Kidney capillary endothelial cell (primary cell): ENCODE measurements at places on chromosomes 5 and 9.

DNA sequence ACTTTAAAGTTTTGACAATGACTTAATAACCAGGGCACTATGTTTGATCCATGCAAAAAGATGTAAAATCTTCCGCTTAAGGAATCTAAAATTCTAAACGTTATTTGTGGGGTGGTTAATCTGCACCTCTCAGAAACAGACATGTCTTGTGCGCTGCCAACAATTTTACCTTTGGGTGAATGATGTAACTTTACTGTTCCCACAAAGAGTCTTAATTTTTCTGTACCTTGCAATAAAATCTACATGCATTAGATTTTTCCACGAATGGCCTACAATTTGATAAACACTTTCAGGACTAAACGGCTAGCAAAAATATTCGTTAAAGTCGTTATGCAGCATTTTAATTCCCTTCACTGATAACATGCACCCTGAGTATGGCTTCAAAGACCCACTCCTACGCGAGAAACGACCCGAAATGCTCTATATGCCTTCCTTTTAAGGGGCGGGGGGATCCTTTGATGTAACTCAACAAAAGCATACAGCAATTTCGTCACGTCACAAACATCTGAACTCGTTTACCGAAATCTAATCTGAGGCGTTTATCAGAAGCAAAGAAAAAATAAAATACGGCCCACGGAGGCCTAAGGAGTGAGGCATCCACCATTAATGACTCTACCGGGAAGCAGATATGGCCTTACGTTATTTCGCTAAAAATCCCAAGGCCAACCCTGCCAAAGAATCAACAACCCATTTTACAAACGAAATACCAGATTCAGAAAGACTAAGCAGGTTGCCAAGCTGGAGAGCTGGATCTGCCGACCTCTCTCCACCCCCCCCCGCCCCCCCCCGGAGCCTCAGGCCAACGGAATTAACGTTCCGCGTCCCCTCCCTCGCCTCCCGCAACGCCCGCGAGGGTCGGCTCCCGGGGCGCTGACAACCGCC, 621 bp downstream of the AK6 start:
- DNase-seq: peak; percentile 30

DNA sequence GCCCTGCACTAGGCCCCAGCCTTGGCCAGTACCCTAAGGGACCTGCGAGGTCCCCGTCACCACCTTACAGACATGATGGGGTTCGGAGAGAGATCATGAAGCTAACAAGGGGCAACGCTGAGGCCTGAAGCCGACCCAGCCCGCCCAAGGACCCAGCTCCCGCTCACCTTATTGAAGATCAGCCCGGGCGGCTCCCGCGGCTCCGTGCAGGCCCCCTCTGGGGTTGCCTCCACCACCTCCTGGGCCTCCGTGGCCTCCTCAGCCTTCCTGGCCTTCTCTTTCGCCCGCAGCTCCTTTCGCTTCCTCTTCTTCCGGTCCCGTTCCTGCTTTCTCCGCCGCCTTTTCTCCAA, 3.6 kb downstream of the SURF6 start:
- DNase-seq: no peak

DNA sequence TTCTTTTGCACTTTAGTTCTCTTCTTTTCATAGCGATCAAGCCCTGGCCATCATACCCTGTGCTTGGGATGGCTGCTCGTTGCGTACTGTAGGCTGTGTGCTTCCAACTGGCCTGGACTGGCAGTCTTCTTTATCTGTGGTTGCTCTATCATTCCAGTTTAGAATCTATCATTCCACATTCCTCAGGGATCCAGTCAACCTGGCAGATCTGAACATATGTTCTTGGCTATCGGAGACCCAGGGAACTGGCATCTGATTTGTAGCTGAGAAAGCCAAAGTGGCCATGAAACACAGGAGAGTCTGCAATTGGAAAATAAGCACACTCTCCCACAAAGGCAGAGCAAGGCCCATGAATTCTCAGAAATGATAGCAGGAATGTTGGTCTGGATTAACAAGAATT, 22.6 kb upstream of the SLC46A2 start:
- DNase-seq: no peak

- DNase-seq: no peak
Measured at GRCh38 chr5:78062645-78063044, 231.9 kb downstream of the AP3B1 start.

DNA sequence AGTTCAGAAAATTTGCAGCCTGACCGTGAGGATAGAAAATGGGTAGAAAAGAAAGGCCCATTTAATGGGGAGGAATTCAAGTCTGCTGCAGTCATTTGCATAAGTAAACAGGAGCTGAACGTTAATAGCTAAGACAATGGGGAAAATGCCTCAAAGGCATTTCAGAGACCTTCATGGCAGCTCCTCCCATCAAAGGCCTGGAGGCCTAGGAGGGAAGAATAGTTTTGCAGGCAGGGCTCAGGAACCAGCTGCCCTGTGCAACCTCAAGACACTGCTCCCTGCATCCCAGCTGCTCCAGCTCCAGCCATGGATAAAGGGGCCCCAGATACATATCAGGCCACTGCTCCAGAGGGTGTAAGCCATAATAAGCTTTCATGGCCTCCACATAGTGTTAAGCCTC, 32.2 kb upstream of the CDH18 start:
- no peak for DNase-seq

GRCh38 chr9:133839822-133840329, 101.7 kb upstream of the SARDH start:
- DNase-seq: peak; percentile 46

- no peak for DNase-seq
Measured at GRCh38 chr5:53035868-53036381, 46.8 kb downstream of the ITGA2 start.

- DNase-seq: peak; percentile 33
Measured at GRCh38 chr5:10590226-10590999, 26.5 kb downstream of the ANKRD33B start.

- no peak for DNase-seq
Measured at GRCh38 chr5:97412959-97413358, 229.9 kb upstream of the RIOK2 start.

DNA sequence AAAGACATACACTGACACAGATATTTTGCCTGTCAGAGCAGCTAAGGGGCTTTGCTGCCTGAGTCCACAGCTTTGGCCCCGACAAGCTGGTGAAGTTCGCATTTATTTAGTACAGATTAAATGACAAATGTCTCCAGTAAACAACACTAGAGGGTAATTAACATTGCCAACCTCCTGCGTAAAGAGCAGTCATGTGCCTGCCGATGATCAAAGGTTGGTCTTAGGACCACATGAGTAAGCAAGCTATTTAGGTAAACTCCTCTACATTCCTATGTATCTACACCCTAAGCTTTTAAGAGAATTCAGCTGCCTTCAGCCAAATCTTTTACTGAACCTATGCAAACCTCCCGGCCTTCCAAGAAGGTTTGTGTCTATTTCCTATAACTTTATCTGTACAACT, 73.0 kb upstream of the PJA2 start:
- DNase-seq: no peak

GRCh38 chr5:95935553-95936100, 26.0 kb downstream of the ELL2 start:
- no peak for DNase-seq

- DNase-seq: no peak
Measured at GRCh38 chr9:69617006-69617405, 55.2 kb downstream of the APBA1 start.

GRCh38 chr5:60546207-60546606, 153.8 kb downstream of the DEPDC1B start:
- DNase-seq: no peak

DNA sequence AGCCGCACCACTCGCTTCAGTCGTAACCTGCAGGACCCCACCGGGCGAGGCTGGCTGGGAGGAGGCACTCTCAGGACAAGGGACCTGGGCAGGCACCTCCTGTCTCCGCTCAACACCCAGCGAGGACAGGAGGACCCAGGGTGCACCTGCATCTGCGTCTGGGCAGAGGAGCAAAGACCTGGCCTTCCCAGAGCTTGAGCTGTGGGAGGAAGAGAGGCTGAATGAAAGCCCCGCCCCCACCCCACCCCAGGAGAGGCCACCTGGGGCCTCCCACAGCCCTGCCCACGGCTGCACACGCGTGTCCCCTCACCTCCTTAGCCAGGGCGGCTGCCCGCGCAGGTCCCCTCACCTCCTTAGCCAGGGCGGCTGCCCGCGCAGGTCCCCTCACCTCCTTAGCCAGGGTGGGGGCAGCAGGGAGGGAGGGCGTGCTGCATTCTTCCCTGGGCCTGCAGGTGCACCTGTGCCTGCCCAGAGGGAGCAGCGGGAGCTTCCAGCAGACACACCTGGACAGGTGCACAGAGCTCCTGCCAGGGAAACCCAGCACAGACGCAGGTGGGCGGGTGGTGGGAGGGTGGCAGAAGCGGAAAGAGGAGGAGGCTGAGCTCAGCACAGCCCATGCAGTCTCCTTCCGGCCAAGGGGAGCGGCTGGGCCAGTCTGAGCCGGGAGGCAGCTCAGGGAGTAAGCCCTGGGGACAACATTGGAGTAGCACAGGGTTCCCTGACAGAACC, 18.5 kb upstream of the SLC12A7 start:
- DNase-seq: no peak

DNA sequence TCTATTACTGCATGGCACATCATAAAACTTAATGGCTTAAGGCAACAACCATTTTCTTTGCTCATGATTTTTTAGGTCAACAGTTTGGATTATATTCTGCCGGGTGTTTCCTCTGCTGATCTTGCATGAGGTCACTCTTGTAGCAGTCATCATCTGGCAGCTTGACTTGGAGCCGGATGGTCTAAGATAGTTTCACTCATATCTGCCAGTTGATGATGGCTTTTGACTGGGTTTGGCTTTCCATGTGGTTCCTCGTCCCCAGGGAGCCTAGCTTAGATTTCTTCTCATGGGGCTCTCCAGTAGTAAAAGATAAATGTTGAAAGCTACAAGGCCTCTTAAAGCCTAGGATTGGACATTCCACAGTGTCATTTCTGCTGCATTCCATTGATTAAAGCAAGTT, 27.4 kb downstream of the LNPEP start:
- DNase-seq: peak; percentile 86

DNA sequence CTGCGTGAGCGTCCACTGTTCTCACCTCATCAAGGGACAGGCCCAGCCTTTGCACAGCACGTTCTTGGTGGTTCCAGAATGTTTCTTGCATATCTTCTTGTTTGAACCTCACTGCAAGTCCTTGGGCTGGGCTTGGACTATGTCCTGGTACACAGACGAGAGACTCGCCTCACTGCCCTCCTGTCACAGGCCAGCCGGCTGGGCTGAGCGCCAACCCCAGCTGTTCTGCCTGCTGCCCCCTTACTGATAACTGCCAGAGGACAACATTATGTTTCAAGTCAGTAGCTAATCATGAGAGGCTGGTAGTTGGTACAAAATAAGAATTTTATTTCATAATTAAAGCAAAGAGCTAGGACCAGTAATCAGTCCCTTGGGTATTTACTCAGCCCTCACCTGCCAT, 52.8 kb upstream of the LRRTM2 start:
- no peak for DNase-seq

DNA sequence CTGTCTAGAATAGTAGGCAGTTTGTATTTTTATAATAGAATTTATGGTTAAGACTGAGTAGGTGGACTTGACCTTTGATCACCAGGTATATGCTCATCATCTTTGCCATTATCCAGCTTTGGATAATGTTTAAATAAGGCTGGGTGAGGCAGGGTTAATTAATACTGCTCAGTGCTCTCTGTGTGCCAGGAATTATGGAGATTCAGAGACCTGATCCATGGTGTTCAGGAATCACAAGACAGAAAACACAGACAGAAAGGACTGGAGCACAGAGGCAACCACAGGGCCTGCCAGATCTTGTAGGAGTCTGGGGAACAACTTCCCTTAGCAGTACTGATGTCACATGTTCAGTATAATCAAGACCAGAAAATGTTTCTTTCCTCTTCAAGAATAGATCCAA, 186.3 kb upstream of the ADCY2 start:
- DNase-seq: no peak

DNA sequence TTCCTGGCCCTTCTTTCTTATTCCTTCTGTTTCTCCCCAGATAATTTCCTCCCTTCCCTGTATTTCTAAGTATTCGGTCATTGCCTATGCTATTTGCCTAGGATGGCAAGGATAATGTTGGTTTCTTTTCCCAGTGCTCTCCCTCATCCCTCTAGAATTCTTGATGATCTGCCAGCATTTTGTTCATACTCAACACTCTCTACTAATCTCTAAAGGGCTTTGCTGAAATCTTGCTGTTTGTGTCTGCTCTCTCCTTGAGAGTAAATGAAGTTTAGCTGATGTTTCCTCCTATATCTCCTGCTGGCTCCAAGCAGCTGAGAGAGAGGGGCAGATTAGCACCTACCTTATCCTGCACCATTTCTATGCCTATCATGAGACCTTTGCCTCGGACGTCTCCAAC, 38.1 kb downstream of the AGXT2 start:
- no peak for DNase-seq

DNA sequence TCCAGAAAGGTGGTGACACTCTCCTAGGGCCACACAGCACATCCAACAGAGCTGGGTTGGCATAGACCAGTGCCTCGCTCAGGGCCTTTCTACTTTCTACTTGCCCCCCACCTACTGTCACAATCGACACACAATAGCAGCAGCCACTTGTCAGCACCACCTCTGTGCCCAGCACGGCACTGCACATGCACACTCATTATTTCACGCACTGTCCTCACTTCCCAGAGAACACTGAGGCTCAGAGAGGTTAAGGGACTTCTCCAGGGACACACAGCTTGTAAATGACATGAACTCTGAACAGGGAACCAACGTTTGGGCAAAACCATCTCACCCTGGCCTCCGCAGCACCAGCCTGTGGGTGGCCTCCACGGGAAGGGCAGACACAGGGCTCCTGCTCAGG, 70.9 kb upstream of the STXBP1 start:
- no peak for DNase-seq

- DNase-seq: no peak
Measured at GRCh38 chr5:34047774-34048572, 5.0 kb upstream of the C1QTNF3 start.

GRCh38 chr5:66232706-66233445, 88.8 kb downstream of the SREK1 start:
- peak; percentile 60 for DNase-seq

DNA sequence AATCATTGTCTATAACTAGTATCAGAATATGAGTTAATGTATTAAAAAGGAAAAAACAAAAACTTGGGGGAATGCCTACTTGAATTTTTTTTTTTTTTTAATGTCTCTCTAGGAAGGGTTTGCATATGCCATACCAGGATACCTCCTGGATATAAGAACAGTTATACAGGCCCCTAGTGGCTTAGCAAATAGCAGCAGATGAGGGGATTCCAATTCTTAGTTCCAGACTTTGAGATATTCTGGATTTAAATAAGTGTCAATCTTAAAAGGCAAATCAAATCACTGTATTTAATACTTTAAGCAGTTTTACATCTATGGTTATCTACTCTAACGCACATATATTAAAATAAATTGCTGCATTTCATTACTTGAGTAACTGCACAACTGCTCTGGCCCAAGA, 1055.5 kb upstream of the DMAC1 start:
- no peak for DNase-seq

DNA sequence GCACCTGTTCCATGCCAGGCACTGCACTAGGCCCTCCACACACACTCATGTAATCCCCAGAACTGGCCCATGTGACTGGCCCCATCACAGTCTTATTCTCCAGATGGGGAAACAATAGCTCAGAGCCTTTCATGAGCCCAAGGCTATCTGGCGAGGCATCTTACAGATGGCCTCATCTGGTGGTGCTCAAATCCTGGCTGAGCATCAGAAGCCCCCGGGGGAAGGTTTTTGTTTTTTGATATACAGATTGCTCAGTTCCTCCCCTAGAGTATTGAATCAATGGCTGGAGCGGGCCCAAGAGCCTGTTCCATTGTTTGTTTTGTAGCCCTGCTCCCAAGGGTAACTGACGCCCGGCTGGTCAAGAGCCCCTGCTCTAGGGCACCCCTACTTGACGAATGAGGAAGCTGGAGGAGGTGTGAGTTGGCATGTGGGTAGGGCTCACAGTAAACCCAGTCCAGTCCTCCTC, 145.3 kb upstream of the RAPGEF1 start:
- DNase-seq: no peak
